Hindlimb muscle (tissue), 1 donor: ENCODE measurements at places on chromosomes 5 and 9. TPM values are rescaled to one million over a fixed set of nuclear protein-coding genes. Genes with fewer than 3 reads are reported as not detected.

Gene PDE6A
- 0.09 TPM for polyA plus RNA-seq

Gene STX17
- polyA plus RNA-seq = 15.5 TPM

GRCh38 chr9:133460405-133461175 is 812 bp downstream of the CACFD1 start:
- DNase-seq = peak; percentile 29

Gene ENHO
- 4.3 TPM for polyA plus RNA-seq

DNA sequence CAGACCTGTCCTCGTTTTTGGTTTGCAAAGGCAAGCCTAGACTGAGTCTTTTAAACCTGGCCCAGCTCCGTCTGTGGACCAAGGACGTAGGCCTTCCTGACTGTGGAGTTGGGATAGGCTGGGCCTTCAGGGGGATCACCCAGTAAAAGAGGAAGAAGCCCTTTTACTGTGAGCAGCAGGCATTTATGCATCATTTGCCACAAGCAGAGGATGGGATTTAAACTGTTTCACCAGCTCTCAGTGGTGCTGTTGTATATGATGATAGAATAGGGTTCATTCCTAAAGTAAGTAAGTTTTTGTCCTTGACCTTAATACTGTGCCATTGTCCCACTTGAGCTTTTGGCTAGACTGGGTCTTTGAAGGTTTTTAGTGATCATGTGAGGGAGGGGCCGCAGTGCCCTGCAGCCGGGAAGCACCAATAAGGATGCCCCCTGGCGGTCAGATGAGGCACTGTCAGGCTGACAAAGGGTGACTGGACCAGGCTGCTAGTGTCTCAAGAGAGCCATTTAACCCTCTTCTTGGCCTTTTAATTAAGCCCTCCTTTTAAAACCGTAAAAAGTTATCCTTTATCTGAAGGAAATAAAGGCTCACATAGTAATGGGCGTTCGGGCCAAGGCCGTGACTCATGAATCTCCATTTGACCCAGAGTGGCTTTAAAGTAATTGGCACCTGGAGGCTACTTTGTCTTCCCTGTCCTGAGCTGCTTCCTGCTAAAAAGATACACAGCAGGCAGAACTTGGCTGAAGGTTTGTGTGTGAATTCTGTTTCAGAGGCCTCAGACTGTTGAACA is 74.0 kb downstream of the UBAP1 start:
- peak; percentile 39 for DNase-seq

Gene CDH9
- polyA plus RNA-seq = not detected

DNA sequence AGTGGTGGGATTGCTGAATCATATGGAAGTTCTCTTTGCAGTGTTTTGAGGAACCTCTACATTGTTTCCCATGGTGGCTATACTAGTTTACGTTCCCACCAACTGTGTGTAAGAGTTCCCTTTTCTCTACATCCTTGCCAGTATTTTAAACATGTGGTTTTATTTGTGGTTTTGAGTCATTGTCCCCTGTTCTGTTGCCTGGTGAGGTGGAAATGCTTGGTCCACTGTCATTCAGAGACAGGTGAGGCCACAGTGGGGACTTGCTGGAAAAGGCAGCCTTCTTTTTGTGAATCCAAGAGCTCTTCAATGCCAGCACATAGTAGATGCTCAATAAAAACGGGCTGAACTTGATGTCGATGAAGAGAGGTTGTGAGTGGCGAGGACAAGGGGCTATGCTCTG is 44.2 kb downstream of the SH3PXD2B start:
- no peak for DNase-seq

DNA sequence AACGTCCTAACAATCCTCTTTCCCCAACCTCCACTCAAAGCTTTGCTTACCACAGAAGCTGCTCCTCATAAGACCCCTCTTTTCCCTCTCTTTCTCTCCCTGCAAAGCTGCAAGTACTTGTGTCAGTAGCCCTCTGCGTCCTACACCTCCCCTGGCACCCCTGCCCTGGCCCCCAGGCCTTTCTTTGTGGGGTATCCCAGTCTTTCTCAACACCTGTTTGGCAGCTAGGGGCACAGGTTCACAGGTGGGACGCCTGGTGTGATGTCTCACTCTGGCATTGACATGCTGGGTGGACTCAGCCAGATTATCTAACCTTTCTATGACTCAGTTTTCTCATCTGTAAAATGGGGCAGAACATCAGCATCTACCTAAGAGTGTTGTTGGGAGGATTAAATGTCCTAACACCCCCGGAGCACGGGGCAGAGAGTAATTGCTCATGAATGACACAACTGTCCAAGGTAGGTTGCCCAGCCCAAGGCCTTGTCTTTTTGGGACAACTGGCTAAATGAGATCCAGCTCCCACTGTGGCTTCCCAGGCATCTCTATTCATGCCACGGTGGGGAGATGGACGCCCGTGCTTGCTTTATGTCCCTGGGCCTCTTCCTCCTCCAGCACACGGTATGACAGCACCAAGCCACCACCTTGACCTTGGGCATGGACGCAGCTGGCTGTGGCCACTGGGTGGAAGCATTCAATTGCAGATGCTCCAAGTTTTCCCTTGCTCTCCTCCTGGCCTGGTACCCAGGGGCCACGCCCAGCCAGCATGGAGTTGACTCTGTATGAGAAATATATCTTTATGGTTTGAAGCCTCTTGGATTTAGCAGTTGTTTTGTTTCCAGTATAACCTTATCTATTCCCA is 190.4 kb downstream of the RGS3 start:
- no peak for DNase-seq

DNA sequence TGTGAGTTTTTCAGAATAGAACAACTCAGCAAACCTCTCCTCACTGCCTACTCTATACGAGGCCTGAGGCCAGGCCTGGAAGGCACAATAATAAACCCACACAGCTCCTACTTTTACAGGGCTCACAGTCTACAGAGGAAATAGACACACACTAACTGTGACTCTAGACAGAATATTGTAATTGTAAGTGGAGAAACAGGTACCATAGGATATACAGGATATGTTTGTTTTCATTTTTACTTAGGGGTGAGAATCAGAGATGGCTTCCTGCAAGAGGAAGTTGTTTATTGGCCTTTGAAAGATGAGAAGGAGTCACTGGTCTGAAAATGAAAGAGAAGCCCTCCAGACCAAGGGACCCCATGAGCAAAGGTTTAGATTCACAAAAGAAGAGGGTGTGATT is 35.8 kb upstream of the TGFBR1 start:
- no peak for DNase-seq

Gene ELOVL7
- 0.30 TPM for polyA plus RNA-seq

Gene FBP2
- polyA plus RNA-seq = 86.4 TPM

- DNase-seq = no peak
Observed at GRCh38 chr9:112836394-112836793, 54.3 kb downstream of the SLC46A2 start.

Gene ASS1
- polyA plus RNA-seq = 43.6 TPM

Gene SLIT3
- polyA plus RNA-seq = 7.5 TPM

Gene OTP
- not detected for polyA plus RNA-seq

DNA sequence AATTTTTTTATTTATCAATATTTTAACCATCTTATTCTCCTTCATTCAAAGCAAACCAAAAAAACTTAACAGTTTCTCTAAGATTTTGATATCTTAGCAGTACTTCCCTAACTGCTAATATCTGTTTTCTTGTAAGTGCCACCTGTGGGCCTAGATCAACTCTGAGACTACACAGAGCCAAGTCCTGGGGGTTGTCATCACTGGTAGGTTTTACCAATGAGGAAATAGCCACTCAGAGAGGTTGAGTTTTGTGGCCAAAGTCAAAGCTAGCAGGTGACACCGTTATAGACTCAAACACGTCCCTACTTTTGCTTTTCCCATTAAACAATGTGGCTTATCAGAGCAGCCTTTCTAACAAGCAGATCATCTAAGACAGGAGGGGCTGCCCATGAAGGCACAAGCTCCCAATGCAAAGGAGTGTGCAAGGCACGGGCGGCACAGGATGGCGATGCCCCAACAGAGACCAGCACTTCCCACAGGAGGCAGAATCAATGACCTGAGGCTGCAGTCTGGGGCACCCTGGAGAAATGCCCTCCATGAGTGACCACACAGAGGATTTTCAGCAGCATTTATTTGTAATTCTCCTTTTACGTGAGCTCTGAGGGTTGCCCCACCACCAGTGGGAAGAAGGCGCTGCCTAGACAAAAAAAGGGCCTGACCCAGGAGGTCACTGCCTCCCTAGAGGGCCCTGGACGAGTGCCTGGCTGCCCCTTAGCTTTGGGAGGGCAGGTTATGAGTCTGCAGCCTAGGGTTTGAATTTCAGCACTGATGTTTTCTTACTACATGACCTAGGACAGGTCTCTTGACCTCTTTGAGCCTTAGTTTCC is 7.4 kb downstream of the TBC1D2 start:
- DNase-seq = no peak

- no peak for DNase-seq
Observed at GRCh38 chr5:62421414-62421813, 8.9 kb downstream of the IPO11 start.

Gene FBN2
- polyA plus RNA-seq = 37.9 TPM

GRCh38 chr5:95048628-95049027 is 236.3 kb downstream of the MCTP1 start:
- DNase-seq = no peak

Gene NR2F1-AS1
- polyA plus RNA-seq = 2.7 TPM

DNA sequence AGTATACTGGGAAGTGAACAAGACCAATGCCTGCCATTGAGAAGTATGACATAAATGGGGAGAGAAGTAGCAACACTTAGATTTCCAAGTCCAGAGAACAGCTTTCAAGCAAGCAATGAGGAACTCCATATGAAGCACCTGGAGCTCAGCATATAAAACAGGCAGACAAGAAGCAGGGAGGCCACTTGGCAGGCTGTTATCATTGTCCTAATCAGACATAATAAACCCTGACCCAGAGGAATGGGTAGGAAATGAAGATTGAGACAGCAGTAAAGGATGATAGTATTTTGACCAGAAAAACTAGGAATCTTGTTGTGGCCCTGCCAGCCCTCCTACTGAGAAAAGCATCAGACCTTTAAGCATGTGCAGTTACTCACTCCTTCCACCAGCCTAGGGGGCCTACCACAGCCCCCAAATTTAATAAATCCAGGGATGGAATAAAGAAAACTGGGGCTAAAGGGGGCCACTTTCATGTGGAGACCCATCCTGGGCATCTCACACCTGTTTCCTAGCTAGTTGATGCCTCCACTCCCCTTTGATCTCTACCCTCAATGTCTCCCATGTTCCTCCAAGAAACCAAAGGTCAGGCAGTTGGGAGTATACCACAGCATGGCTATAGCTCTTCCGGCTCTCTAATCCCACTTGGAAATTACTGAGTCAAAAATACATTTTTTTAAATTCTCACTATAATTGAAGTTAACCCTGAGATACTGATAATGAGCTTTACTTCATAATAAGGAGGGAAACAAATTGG is 135.1 kb downstream of the SIL1 start:
- no peak for DNase-seq

DNA sequence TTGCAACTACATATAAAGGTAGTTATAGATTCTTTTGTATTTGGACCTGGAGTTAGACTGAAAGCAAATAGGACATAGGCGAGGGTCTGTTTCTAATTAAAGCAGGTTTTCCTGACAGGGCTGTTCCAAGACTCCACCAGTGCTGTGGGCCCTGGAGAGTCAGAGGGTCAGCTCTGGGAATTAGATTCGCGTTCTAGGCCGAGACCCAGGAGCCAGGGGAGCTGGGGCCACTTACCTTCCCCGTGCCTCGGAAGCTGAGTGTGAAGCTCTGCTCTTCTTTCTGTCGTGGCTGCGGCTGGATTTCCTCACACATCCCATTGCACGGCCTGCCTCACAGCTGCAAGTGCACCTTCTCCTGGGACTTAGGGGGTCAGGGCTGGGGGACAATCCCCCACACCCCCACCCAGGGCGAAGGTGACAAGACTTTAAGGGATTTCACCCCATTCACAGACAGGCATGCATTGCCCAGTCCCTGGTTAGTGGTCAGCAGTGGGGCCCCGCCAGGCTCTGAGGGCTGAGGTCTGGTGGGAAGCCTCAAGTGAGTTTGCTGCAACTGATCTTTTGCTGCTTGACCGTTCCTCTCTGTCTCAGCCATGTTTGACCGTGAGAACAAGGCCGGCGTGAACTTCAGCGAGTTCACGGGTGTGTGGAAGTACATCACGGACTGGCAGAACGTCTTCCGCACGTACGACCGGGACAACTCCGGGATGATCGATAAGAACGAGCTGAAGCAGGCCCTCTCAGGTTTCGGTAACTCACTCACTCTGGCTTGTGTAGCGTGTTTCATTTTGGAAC is 15.3 kb upstream of the AHRR start:
- DNase-seq = no peak

- peak; percentile 28 for DNase-seq
Observed at GRCh38 chr9:117718085-117718484, 13.9 kb downstream of the TLR4 start.

Gene ADGRV1
- polyA plus RNA-seq = 1.1 TPM

DNA sequence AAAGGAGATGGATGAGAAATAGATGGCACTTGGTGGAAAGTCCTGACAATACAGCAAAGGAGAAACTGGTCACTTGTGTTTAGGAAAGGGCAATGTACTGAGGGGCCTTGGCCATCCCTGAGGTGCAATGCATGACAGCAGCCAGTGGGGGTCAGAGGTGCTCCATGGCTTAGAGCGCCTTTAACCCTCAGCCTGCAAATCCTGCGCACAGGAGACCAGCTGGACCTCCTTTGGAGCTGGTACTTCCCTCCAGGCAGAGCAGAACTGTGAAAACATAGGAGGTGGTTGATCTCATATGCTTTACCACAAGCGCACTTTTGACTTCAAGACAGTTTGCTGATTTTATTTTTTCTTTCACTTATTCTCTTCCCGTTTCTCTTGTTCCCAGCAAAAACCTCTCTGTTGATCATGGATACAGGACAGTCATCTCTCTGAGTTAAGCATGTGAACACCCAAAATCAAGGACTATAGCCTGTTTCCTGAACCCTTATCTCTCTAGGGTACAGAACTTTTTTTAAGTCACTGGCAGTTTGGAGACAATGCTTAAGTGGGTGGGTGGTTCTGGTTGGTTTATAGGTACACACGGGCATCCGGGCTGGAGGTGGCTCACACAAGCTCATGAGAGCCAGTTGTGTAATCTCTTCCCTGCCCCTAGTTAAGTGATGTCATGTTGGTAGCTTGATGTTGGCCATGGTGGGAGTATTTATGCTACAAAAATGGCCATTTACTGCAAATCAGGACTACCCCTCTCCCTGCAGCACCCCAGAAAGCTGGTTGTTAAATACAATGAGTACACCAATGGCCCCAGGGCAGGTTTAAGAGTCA is 37.6 kb upstream of the ANKRD55 start:
- peak; percentile 82 for DNase-seq

DNA sequence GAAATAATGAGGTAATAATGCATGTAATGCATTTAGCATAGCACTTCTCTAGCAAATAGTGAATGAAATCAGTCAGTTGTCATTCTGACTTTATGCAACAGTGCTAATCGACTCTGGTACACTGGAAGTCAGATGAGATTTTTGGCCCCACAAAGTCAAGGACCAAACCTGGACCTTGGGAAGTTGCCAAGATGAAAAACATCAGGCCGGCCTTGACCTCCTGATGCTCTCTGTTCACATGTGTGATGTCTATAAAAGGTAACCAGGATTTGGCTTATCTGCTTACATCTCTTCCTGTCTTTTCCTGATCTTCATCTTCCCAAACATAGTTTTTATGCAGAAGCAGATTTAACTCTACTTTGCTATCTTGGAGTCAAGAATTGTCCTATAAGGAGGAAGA is 39.5 kb downstream of the SLC22A5 start:
- no peak for DNase-seq

GRCh38 chr9:134858051-134858841 is 22.4 kb upstream of the FCN2 start:
- DNase-seq = no peak
